ENCODE measurements at places on chromosomes 16 and 17.

DNA sequence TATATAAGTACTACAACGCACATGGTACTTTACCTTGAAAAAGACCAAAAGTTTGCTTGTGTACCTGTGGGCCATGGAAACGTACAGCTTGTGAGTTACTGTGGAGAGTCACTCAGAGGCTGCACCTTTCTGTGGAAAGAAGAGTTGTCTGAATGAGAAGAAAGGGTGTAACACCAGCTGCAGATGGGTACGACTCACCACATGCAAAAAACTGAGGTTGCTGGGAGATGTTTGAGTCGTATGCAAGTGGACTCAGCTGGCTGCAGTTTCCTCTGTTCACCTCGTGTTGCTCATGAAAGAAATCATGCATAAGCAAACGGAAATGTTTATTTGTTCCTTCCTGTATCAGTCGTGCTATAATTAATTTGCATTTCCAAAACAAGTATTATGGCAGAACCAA, 22.4 kb upstream of the DYNLRB2 start:
- DNase-seq, result no peak

GRCh38 chr16:53537626-53538025, 34.6 kb upstream of the AKTIP start:
- DNase-seq, result no peak

DNA sequence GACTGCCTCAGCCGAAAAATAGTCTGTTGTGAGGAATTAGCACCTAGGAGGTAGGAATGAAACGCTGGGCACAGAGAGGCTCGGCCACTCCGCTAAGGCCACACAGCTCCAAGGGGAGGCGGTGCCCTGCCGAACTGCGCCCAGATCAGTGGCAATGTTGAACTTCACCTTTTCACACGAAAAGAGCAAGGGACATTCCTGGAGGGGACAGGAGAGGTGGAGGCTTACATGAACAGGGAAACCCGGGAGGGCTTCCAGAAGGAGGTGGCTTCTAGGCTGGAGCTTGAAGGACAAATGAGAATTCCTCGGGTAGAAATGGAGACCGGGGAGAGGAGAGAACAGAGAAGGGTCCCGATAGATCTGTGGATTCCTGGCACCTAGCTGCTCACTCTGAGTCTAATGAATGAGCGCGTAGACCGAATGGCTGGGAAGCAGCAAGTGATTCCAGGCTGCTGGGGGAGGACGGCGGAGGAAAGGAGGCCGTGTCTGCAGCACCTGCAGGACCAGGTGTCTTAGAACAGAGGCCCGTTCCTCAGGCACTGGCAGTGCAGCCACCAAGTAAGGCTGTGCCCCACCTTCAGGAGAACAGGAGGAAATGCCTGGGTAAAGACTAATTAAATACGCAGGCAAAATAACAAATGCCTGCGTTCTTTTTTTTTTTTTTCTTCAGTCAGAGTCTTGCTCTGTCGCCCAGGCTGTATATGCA, 722 bp upstream of the SLC38A10 start:
- DNase-seq, result peak; percentile 47

DNA sequence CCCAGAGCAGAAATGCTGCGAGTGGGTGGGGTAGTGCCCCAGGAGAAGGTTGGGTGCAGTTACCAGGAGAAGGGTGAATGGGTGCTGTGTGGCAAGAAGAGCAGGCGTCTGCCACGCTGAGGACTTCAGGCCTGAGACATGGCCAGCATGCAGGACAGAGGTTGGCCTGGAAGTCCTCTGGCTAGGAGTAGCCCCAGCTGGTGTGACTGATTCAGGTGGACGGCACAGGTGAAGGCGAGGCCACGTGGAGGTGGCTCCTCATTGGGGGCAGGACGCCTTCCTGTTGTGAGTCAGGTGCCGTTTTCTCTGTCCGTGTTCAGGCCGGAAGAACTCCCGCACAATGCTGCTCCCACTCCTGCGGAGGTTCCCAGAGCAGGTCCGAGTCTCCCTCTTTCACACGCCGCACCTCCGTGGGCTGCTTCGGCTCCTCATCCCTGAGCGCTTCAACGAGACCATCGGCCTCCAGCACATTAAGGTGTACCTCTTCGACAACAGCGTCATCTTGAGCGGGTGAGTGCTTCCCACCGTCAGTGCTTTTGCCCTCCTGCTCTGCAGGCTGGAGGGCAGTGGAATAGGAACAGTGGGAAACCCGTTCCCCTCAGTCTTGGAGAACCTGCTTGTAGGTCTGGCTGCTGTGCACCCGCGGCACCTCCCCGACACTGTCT, 20.7 kb downstream of the PGS1 start:
- DNase-seq, result no peak

GRCh38 chr17:76492989-76493501, 8.2 kb downstream of the RHBDF2 start:
- peak; percentile 77 for DNase-seq

DNA sequence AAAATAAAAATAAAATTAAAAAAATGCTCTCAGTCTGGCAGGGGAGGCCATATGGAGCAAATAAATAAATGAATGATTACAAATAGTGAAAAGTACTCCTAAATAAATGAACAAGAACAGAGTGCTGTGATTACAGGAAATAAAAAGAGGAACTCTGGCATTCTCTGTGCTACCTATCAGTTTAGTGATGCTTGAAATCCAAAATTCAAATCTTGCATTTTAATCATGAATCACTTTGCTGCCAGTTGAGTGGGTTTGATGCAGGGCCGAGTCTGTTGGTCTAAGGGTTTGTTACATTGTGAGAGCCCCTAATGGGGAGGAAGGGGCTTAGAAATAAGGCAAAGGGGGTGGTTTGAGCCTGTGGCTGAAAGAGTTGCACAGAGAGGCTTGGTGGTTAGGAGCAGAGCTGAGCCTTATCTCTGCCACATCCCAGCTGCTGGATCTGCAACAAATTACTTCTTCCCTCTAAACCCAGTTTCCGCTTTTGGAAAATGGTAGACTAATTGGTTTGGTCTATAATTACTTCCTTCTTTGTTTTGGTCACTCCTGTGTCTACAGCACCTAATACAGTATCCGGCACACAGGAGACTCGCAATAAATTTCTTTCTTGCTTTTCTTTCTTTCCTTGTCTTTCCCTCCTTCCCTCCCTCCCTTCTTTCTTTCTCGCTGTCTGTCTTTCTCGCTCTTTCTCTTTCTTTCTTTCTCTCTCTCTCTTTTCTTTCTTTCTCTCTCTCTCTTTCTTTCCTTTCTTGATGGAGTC, 6.3 kb upstream of the ABCC1 start:
- no peak for DNase-seq

DNA sequence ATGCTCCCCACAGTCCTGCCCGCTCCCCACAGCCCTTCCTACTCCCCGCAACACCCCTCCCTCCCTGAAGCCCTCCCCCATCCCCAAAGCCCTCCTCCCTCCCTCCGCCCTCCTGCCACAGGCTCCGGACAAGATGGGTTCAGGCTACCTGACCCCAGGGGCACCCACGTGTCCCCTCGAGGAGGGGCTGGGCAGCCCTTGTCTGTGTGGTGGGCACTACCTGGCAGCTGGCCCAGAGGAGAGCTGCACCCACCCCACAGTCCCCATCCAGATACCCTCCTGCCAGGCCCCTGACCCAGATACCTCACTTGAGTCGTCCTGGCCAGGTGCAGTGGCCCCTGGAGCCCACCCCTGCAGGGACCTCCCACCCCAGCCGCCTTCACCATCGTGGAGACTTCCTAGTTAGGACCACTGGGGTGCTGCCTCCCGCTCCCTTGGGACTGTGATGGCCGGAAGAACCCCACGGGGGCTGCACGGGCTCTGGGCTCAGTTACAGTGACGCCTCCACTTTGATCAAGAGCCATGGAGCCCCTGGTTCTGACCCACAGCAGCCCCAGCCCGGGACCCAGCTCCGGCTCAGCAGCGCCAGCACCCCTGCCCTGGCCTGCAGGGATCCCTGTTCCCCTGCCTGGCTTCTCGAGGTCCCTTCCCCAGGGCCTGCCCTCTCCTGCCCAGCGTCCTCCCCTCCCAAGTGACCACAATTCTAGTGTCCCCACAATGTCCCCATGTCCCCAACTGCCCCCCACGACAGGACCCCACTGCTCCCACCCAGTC, 806 bp downstream of the PERCC1 start:
- no peak for DNase-seq

DNA sequence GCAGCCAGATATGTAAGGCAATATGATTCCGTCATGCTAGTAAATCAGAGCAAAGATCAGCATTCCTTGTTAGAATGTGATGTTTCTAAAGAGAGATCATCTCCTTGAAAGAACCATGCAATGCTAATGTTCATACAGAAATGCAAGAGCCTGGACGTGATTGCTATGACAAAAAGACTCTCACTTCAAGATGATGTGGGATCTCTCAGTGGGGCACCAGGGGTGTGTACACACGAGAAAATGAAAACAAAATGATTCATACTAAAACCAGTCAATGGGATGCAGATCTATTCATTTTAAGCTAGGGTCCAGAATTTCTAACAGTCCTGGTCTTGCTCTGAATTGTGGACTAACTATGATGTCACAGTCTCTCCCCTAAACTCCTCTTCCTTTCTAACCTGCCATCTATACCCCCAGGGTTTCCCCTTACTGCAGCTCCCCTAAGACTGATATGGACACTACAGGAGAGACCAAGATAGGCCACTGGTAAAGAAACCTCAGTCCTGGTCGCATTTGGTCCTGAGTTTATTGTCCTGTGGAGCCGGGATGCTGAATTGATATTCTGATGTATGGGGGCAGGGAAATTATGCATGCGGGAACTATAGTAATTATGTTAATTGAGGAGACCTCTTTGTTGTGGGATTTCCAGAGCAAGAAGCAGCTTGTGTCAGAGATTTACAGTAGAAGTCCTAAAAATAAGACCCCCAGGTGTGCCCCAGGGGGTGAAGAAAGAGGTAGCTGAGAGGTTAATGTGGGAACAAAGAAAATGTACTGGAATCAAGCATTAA, 179.0 kb downstream of the PMP22 start:
- DNase-seq, result no peak

DNA sequence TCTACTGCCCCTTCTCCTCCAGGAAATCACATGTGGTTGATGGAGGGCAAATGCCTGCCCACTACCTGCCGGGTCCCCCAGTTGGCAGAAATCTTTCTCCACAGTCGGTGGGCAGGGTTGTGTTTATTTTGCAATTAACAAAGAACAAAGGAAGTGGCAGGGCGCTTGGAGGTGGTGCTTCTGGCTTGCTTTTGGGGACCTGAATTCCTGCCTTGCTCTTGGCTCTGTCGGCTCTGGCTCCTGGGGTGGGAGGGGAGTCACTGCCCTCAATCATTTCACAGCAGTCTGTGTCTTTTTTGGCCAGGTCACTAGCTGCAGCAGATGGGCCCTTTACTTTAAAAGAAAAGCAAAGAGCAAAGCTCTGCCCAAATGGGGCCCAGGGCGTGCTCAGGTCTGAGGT, 69.2 kb downstream of the C16orf78 start:
- DNase-seq, result no peak

DNA sequence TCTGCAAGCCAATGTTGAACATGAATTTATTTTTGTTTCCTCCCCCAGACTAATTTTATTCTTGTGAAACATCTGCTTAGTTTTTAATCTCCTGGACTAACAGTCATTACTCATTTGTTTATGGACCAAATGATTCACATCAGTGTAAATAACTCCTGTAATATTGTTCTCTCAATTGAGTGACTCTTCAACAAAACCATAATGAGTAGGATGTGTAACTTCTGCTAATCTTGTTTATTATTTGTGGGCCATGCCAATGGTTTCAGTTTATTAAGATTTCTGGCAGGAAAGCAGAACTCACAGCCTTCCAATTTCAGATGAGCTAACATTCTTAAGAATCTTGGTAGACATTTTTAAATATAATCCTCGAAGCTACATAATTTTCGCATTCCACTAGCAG, 1216.3 kb upstream of the GOT2 start:
- DNase-seq, result peak; percentile 8

DNA sequence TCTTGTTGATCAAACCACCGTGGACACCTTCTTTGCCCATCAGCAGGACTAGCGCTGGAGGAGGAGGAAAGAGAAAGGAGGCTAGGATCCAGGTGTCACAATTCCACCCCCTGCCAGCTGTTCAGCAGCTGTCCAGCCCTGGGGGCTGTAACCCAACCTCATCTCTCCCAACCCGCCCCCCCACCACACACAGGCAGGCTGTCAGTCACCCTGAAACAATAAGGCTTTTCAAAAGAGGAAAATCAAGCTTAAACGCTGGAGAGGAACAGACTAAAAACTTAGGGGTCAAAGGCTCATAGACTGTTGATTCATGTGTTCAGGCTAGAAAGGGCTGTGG, 2.4 kb downstream of the PFN1 start:
- DNase-seq, result no peak

- peak; percentile 87 for DNase-seq
Observed at GRCh38 chr16:56477096-56477878, 25.9 kb downstream of the OGFOD1 start.

DNA sequence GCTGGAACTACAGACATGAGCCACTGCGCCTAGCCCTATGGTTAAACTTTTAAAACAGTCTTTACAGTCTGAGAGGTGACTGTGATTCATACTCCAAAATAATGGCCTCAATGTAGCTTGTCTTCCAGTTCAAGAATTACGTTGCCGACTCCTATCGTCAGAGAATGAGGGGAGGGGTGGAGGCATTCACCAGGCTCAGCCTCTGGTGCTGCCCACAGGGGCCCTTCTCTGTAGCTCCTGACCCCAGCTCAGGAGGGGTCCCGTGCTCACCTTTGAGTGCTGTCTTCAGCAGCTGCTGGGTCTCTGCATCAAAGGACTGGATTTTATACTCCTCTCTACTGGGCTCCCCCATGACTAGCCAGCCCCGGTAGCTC, 1.2 kb downstream of the MIF4GD start:
- no peak for DNase-seq

DNA sequence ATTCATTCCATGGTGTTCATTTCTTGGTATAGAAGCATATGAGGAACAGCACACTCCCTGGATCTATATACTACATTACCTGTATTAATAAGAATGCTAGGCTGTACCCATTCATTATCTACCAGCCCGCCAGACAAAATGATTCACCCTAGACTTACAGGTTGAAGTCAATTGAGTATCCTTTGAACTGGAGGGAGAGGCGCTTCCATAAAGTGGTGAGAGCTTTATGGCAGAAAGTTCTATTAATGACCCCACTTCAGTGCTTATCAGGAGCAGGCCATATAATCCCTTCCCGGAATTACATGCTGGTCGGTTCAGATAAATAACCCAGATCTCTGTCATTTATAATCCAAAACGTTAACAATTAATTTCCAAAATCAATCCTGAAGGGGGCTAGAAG, 44.5 kb upstream of the TOX3 start:
- no peak for DNase-seq

DNA sequence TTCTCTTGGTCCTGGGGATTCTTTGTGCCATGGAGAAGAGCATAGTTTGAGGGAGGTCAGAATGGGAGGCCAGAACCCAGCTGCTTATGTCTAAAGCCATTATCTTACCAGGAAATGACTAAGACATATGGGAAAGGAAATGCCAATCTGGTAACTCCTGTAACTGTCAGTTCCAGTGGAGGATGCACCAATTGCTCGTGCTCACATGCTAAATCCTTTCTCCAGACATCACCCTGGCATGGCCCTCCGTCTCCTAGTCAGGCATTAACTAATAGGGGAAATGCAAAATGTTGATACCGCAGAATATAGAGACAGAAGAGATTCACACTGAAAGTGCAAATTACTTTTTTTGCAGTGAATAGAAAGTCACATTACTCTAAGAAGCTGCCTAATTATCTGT, 255.6 kb upstream of the HSBP1 start:
- peak; percentile 56 for DNase-seq

- no peak for DNase-seq
Observed at GRCh38 chr16:27928542-27928941, 135.0 kb downstream of the GSG1L start.

- DNase-seq, result no peak
Observed at GRCh38 chr16:27224741-27225300, 21.5 kb downstream of the KDM8 start.
